Activated naive CD8-positive, alpha-beta T cell treated with anti-CD3 and anti-CD28 coated beads, Interleukin-2, amount 50 U/mL, for 24 hours (primary cell): ENCODE measurements at places on chromosomes 11 and 22.
A peak's percentile ranks its signal among the peaks of the same experiment; 100 is the strongest.

GRCh38 chr11:70511345-70511744 lies 113.0 kb downstream of the CTTN start:
- no peak for DNase-seq

DNA sequence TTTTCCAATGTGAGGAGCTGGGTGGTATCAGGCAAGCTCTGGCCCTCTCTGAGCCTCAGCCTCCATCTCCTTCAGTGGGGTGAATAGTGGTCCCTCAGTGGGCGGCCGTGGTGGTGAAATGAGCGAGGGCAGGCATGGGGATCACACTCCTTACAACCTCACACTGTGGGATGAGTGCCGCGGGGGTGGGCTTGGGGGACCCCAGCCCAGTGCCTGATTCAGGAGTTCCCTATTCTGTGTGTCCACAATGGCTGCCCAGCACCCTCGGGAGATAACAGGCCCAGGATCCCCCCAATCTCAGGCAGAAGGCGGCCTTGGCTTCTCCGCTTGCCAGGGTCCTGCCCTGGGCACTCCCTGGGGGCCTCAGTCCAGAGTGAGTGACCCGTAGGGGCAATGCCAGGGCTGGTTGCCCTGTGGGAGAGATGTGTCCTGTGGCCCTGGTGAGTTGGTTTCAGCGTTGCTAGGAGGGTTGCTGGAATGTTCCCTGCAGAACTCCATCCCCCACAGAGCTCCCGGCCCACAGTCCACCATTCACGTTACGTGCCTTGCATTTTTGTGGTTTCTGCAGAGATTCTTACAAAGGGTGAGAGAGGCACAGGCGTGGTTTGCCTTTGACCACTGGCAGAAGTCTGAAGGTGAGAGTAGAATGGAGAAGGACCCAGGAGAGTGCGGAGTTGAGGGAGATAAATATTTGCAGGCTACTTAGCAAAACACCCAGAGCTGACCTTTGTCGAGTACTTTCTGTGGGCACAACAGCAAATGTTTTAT lies 2.9 kb downstream of the ALDH3B1 start:
- no peak for DNase-seq

DNA sequence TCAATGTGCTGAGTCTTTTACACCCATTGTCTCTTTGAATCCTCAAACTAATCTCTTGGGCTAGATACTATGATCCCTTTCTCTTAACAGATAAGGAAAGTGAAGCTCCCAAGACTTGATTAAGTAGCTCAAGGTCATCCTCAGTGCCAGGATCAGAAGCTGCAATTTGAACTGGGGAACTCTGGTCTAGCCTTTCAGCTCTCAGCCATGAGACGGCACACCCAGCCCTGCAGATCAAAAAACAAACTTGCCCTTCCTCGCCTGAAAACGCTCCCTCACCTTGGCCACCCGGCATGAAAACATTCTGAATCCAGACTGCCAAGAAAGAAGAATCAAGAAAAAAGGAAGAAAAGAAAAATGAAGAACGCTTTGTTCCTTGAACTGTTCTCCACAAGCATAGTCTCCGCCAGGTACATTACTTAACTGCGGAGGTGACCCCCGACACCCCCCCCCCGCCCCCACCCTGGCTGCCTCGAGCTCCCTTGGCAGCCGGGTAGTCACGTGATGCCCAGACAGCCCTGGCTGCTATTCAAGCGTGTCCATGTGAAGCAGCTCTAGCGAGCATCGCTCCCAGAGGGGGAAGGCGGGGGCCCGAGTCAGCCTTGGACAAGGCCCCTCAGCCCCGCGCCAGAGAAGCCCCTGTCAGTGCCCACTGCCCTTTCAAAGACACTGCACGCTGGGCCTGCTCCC lies 451.2 kb downstream of the MIAT start:
- DNase-seq: no peak

GRCh38 chr22:20267441-20268278 lies 458 bp downstream of the RTN4R start:
- peak; percentile 23 for DNase-seq

DNA sequence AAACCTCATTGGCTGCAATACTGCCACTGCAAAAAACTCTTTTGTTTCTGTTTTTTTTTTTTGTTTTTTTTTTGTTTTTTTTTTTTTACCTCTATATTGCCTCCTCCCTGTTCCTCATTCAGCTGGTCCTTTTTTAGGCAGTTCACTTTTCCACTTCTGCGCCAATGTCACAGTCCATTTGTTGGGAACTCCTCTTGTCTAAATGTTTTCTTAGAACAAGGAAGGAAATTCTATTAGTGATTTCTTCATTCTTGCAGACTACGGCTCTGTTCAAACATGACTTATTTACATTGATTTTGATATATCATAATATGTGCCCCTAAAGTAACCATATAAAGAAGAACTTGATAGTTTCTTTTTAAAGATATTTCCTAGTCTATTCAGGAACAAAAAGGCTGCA lies 2.9 kb downstream of the FAM118B start:
- DNase-seq: no peak

DNA sequence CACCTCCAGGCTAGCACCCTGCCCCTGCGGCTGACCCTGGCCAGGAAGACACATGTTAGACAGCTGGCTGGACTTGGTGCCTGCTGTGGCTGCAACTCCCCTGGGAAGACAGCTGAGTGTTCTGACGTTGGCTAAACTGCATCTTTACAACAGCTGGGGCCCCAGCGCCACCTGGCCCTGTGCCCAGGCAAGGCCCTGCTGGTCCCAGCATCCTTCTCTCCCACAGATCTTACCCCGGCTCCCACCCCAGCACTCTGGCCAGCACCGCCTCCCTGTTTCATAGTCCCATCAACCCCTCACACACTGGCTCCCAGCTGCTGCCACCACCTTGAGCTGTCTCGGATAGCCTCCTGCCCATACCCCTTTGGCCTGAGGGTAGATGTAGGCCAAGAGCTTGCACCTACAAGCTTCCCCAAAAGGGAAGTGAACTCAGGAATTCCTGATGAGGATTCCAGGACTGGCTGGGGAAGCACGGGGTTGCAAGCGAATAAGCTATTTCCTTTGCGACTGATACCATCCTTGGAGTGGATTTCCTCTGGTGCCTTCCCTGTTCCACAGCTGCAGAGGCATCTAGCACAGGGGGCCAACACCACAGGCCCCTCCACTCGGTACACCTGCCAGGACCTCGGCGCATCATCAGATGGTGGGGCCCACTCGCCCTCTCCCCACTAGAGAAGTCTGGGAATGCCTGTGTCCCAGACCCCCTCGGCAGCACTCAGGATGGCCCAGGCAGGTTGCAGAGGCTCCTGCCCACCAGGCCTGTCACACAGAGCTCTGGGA lies 28.5 kb downstream of the RSPH14 start:
- DNase-seq: no peak

GRCh38 chr11:42657169-42657568 lies 654.6 kb upstream of the API5 start:
- no peak for DNase-seq

DNA sequence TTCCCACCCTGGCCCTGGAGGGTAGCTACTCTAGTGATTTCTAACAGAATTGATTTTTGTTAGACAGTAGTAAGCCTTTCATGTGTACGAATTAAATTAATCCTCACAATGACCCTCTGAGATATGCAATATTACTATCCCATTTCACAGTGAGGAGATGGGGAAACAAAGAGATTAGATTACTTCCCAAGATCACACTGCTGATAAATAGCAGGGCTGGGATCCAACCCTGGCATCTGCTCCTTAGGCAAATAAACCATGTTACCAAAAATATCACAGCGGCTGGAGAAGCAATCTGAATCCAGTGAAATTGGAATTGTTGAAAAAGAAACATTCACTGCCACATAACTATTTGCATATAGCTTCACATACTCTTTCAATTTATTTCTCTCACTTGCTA lies 12.8 kb upstream of the CAVIN3 start:
- no peak for DNase-seq
